ENCODE measurements at places on chromosomes 3 and 15.
A peak's percentile ranks its signal among the peaks of the same experiment; 100 is the strongest.

DNA sequence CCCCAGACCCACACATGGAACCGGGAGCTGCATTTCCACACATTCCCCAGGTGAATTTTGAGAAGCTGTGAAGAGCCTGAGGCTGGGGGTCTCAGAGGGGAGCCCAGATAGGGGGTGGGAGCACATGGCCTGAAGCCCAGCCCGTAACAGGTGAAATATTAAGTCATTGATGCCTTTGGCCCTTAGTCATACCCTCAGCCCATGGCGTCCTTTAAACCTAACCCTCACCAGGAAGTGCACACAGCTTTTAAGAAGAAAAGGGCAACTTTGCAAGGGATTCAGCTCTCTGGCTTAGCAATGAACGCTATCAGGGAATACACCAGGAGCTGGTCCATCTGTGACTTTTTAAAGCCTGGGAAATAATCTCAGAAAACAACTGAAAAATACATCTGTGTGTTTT, 40.6 kb downstream of the WNT7A start:
- DNase-seq: no peak

DNA sequence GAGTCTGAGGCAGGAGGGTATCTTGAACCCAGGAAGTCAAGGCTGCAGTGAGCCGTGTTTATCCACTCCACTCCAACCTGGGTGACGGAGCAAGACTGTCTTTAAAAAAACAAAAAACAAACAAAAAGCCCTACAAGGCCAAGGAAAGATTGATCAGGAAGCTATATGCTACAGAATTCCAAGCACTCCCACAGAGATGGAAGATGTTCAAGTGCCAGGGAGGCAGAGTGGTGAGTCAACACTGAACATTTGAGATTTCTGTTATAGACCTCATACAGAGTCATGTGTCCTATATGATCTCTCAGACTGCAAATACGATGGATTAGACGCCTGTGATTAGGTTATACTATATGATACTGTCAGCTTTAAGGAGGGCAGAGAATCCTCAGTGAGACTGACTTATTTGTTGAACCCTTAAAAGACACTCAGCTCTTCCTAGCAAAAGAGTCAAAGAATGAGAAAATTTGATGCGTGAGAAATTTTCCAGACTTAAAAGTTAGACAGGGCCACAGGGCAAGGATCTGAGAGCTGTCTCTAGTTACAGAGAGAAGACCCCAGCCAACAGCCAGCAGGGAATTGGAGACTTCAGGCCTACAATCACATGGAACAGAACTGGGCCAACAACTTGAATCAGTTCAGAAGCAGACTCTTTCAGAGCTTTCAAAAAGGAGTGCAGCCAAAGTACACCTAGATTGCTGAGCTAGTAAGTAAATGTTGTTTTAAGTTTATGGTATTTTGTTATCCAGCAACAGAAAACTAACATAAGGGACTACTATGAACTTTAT, 107.6 kb downstream of the PIK3CB start:
- DNase-seq: no peak

GRCh38 chr3:135516143-135516542, 449.4 kb upstream of the PPP2R3A start:
- DNase-seq: no peak

GRCh38 chr3:59401924-59402323, 352.1 kb upstream of the CFAP20DC start:
- no peak for DNase-seq

DNA sequence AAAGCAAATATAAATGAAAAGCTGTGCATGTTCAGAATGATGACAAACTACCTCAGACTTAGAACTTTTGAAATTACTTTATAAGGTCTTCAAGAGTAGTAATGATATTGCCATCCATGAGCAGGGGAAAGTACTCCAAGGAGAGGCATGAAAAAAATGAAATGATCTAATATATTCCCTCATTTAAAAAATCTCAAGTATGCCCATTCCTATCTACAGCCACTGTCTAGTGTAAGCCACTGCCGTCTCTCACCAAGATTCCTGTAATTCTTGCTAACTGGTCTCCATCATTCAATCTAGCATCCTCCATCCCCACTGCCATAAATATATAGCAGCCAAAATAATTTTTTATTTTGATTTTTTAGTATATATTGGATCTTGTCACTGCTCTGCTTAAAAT, 258.8 kb downstream of the PLOD2 start:
- no peak for DNase-seq

- DNase-seq: no peak
Observed at GRCh38 chr15:25486051-25486450, 47.2 kb upstream of the UBE3A start.

GRCh38 chr15:48679952-48680351, 34.4 kb upstream of the FBN1 start:
- DNase-seq: no peak

- DNase-seq: peak; percentile 54
Observed at GRCh38 chr3:12993517-12994356, 79.5 kb downstream of the IQSEC1 start.

DNA sequence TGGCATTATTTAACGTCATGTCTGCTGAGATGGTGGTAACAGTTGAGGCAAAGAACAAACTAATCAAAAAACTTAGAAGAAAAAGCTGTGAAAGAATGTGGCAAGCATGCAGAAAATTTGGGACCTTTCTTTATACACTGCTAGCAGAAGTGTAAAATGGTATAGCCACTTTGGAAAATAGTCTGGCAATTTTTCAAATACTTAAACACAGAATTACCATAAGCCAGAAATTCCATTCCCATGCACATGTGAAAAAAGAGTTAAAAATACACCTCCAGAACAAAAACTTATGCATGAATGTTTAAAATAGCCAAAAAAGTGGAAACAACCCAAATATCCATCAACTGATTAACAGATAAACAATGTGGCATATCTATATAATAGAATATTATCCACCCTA, 613.3 kb downstream of the TBL1XR1 start:
- no peak for DNase-seq

DNA sequence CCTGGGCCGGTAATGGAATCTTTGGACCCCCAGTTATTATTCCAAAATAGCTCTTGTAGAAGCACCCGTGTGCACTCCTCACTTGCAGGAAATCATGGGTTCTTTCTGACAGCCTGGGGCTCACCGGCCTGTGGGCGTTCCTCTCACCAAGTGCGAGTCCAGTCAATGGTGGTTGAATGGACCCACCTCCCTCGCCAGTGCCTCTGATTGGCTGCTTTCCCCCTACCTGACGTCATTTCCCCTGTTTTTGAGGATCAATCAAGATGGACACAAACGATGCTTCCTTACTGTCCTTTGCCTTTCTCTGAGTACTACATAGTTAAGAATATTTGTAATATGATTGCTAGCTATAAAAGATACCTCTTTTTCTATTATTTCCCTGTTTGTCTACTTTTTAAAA, 18.1 kb downstream of the MOBP start:
- DNase-seq: no peak

DNA sequence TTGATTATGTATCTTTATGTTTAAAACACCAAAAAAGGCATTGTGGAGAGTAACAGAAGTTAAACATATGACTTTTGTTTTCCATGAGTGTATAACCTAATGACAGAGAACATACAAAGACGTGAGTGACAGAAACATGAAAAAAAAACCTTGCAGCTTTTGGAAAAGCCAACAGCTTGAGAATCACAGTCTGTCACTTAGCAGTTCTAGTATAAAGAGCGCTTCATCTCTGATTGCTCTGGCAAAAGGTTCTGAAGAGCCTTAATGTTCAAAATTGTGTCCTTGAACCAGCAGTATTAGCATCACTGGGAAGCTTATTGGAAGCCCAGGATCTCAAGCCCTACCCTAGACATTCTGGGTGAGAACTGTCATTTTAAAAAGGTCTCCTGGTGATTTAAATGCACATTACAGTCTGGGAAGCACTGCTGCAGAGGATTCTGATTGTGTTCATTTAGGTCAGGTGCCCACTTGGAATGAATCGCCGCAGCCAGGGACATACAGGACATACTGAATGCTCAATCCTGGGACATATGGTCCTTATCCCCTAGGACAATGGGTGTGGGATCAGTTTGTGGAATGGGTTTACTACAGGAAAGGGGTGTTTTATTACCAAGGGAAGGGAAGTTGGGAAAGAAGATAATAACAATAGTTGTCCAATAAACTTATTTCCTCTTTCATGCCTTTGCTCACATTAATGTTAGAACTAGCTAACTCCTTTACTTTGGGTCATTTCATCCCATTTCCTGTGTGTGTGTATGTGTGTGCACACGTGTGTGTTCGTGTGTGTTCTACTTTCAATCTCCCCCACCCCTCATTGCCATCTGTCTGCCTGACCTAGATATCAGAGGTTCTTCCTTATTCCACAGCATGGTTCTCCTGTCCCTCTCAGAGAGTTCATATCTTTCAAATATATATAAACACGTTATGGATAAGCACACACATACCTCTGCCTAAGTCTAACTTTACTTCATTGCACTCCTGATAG, 55.0 kb downstream of the LRRC49 start:
- no peak for DNase-seq

- DNase-seq: no peak
Observed at GRCh38 chr3:13853256-13853977, 26.5 kb downstream of the WNT7A start.

DNA sequence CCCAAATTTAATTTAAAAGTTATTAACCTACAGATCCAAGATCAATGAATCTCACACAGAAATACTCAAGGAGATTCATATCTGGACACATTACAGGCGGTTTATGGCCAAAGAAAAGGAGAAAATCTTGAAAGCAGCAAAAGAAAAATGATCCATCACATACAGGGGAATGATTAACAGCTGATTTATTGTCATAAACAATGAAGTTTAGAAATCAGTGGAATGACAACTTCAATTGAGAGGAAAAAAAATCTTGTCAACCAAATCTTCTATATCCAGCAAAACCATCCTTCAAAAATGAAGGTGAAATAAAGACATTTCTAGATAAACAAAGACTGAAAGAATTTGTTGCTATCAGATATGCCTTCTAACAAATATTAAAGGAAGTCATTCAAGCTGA, 156.2 kb upstream of the SEMA6D start:
- DNase-seq: no peak

GRCh38 chr15:75955720-75956119, 52.0 kb downstream of the FBXO22 start:
- DNase-seq: no peak

- DNase-seq: no peak
Observed at GRCh38 chr3:74004386-74004785, 379.6 kb upstream of the PDZRN3 start.

GRCh38 chr3:40055361-40055760, 246.0 kb downstream of the MYRIP start:
- DNase-seq: no peak

- DNase-seq: no peak
Observed at GRCh38 chr15:80265021-80265420, 13.0 kb upstream of the CTXND1 start.

DNA sequence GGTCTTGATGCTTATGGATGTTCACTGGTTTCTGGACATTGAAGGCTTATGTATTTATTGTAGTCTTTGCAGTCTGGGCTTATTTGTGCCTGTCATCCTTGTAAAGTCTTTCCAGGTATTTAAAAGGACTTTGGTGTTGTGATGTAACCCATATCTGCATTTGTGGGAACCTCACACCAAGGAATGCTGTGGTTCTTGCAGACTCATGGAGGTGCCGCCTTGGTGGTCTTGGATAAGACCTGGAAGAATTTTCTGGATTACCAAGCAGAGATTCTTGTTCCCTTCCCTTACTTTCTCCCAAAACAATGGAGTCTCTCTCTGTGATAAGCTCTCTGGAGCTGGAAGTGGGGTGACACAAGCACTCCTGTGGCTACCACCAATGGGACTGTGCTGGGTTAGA, 363.5 kb upstream of the NECTIN3 start:
- DNase-seq: no peak

GRCh38 chr15:67303490-67304363, 49.1 kb downstream of the IQCH start:
- no peak for DNase-seq

DNA sequence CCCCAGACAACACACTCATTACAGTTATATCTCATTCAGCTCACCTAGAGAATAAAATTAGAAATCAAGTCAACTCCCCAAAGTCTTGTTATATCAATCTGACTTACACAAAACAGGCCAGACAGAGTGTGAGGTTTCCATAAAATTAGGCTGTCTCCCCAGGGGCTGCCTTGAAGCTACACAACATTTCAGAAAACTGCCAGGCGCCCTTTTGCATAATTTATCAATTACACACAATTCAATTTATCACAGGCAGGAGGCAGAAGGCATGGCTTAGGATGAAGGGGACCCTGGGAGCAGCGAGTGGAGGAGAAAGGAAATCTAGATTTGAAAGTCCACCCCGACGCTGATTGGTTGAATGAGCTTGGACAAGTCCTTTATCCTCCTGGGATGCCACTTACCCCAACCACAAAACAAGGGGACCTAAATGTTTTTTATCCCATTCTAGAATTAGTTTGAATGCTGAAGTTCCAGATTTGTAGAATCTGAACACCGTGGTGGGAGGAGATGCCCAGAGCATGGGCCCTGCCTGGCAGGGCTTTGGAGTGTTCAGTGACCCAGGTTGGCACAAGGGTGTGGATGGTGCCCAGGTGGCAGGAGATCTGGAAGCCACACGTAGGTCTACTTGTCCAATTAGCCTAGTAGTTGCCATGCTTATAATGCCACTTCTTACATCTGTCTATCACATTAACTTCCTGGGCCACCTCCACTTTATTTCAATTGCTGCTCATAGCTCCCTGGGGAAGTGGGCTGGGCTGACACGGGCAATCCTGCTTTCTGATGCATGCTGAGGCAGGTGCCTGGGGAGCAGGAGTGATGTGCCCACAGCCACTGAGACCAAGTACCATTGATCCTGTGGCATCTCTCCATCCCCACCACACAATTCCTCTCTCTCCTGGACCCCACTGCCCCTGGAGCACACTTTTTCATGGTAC, 119.8 kb upstream of the TLE3 start:
- no peak for DNase-seq

DNA sequence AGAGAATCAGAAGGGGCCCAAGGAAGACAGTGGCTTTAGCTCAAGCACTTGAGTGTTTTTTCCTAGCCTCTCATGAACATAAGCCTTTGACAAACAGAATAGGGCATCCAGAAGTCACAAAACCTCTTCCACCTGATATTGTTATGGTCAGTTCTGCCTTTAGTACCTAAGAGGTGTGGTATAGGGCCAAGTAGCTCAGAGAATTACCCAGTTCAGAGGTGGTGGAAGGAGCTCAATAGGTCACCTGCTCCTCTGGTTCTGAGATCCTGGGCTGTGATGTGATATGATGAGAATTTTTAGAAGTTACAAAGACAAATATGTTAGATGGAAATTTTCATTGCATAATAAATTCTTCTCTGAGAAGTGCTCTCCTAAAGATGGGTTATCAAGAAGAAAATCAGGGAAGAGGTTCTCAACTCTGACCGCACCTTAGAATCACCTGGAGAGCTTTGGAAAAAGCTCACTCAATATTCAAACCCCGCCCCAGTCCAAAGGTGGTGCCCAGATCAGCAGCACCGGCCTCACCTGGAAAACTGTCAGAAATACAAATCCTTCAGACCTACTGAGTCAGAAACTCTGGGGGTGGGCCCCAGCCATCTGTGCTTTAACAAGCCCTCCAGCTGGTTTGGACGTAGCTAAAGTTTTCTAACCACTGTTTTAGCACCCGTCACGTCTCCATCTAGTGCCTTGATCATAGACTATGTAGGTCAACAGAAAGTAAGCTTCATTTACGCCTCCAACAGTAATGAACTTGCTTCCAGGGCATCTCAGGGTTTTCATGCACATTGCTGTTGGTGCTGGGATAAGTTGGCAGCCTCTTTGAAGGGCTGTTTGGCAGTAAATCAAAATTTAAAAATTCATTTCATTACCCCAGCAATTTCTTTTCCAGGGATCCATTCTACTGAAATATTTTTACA, 101.3 kb downstream of the MYH15 start:
- DNase-seq: no peak
